Keratinocyte (primary cell): ENCODE measurements at places on chromosomes 2 and 18. TPM values are rescaled to one million over a fixed set of nuclear protein-coding genes. Genes with fewer than 3 reads are reported as not detected.

DNA sequence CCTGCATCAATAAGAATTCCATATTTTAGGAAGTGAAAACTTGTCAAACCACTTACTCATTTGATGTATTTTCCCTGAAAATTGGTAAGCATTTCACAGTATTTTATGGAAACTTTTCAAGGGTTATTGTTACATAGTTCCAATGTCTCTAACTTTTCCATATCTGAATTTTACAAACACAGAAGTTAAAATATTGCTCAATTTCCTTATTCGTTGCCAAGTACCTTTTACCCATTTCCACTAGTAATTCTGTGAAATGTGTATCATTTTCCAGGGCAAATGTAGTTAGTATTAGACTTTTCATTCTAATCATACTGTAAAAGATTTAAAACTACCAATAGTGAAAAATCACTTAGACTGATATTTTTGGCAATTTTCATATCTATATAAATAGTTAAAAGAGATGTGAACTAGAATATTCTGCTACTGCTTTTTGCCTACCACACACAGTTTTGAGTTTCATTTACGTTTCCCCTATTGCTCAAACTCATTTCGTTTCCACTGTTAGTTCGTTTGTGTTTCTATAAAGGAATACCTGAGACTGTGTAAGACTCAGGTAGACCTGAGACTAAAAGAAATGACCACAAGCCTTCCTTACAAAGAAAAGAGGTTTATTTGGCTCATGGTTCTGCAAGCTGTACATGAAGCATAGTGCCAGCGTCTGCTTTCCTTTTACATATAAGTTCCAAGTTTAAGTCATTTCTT, 86.3 kb downstream of the PMS1 start:
- peaks cover 2% of the 10 kb centered on the region for H3K36me3 ChIP-seq
- H3K27me3 ChIP-seq, result no peaks in the 10 kb centered on the region
- no peaks in the 10 kb centered on the region for H3K4me1 ChIP-seq
- H3K4me3 ChIP-seq, result no peak overlapping the region
- no peak for DNase-seq

DNA sequence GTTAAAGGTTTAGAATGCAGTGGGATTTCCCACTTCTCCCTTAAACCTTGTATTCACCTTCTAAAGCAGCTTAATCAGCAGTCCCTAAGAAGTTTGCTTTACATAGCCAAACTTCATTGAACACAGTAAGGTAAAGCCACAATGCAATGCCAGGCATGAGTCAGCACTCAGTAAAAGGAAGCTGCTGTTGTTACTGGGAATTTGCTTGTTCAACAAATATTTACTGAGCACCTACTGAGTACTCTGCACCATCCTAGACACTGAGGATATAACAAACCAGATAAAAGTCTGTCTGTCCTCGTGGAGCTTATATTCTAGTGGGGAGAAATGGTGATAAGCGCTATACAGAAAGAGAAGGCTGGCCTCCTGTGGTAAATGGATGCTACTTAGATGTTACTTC, 162.7 kb downstream of the PKP4 start:
- no peak overlapping the region for H3K4me3 ChIP-seq
- no peaks in the 10 kb centered on the region for H3K27me3 ChIP-seq
- peaks cover 12% of the 10 kb centered on the region for H3K4me1 ChIP-seq
- H3K27ac ChIP-seq, result peak overlapping the region; percentile 75

DNA sequence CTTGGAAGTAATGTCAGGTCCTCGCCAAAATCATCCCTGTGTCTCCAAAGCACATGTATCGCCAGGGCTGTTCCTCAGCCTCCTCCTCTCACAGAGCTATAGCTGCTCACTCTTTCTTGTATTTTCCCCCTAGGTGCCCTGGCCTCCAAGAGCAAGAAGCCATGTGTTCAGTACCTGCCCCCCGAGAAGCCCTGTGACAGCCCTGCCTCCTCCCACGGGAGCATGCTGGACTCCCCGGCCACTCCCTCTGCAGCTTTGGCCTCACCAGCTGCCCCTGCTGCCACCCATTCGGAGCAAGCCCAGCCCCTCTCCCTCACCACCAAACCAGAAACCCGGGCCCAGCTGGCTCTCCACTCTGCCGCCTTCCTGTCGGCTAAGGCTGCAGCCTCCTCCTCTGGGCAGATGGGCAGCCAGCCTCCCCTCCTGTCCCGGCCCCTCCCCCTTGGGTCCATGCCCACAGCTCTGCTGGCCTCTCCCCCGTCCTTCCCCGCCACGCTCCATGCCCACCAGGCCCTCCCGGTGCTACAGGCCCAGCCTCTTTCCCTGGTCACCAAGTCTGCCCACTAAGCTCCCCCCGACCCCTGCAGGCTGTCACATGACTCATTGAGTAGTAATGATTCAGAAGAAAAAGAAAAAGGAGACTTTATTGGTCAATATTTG, 18.8 kb downstream of the TGOLN2 start:
- H3K4me3 ChIP-seq, result no peak overlapping the region
- no peak for DNase-seq
- no peaks in the 10 kb centered on the region for H3K36me3 ChIP-seq

XIRP2 gene
- 0.01 TPM in 1 of 3 replicates, not detected in the others for polyA plus RNA-seq

- no peak overlapping the region for H3K4me3 ChIP-seq
- peaks cover 37% of the 10 kb centered on the region for H3K4me1 ChIP-seq
- DNase-seq, result no peak
- H3K27ac ChIP-seq, result no peak overlapping the region
Observed at GRCh38 chr2:38432820-38433606, 55.9 kb upstream of the ATL2 start.
